ENCODE measurements at places on chromosomes 7 and 10. TPM values are rescaled to one million over a fixed set of nuclear protein-coding genes. Genes with fewer than 3 reads are reported as not detected.

DNA sequence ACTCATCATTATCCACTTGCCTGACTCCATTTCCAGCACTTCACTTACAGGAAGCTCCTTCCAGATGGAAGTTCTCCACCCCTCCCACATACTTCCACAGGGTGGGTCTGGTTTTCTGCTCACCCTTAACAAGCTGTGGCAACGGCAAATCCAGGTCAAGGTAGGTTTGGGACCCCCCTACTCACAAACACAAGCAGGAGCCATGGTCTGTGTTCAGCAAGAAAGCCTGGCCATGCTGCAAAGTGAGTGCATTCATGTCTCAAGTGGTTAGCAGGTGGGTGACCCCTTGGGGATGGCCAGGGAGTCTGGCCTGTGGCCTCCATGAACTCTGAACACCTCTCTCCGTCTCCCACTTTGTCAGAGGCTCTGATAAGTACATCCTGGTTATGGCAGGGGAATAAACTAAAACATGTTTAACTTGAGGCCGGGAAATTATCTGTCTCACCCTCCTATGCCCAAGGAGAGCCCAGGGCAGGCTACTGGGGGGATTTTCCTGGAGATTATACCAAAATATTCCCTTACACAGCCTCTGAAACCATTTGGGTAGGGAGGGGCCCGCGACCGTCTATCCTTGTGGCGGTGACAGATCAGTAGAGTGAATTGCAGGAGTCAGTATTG lies 844 bp downstream of the XPNPEP1 start:
- DNase-seq = no peak

GRCh38 chr7:48337012-48337621 lies 165.9 kb downstream of the ABCA13 start:
- DNase-seq = no peak

GRCh38 chr10:17307123-17307522 lies 79.1 kb downstream of the VIM start:
- DNase-seq = no peak

- DNase-seq = peak; percentile 39
Measured at GRCh38 chr7:138449580-138449979, 10.5 kb upstream of the TRIM24 start.

- DNase-seq = no peak
Measured at GRCh38 chr7:115747174-115747573, 283.4 kb downstream of the TFEC start.

Gene ASB10
- not detected for total RNA-seq

Gene ADAMTS14
- total RNA-seq = not detected

Gene OPALIN
- not detected for total RNA-seq

All from activated naive CD8-positive, alpha-beta T cell treated with anti-CD3 and anti-CD28 coated beads, Interleukin-2, amount 10 ng/mL, durations not matched to agents 7 days and 5 days (primary cell).